Stimulated activated CD4-positive, alpha-beta T cell treated with anti-CD3 and anti-CD28 coated beads, Interleukin-1b, Interleukin-23, amount 100 ng/mL, for 1 hour (primary cell): ENCODE measurements at places on chromosomes 5 and 9.

DNA sequence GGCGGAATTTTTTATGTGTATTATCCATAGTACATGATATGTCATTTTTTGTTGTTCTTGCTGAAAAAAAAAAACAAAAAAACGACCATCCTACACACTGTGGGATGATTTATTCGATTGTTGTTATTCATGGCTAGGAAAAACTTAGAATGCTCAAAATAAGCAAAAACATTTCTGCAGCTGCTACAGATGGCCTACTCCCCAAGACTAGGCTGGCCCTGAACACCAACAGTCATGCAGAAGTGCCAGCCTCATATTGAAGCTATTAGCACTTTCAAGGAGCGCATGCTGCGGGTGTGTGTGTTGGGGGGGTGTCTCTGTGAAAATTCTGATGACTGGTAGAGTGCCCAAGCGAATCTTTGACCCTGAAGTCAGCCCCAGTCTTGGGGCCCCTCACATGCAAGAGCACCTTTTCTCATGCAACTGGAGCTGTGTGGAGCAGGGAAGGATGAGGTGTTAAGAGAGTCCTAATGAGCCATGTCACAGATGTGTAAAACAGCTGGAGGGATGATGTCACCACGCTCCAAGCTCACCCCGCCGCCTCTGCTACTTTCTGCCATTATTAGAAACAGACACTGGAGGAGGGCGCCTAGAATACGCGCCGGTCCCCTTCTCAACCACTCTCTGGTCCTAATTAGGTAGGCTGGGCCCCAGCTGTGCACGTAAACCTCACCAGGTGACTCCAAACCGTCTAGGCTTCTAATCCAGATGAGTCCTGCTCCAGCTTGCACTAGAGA is 61.0 kb upstream of the SMIM23 start:
- no peak for DNase-seq

DNA sequence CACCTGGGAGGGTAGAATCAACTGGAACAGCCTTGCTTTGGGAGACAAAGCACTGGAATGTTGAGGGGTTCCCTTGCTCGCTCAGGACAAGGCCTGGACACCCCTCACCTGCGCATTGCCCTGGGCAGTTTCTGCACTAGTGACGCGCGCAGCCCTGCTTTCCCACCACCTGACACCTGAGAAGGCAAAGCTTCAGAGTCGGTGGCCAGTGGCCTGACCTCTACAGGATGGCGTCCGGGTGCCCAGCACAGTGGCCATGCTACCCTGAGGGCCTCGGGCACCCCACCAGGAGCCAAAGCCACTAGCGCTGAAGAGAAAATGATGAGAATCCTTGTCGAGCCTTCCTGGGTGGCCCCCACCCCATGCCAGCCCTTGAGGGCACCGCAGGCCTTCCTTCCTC is 161.3 kb downstream of the OLFM1 start:
- DNase-seq = no peak

- no peak for DNase-seq
These were observed 10.3 kb upstream of the AK1 start for GRCh38 chr9:127887792-127888191.

DNA sequence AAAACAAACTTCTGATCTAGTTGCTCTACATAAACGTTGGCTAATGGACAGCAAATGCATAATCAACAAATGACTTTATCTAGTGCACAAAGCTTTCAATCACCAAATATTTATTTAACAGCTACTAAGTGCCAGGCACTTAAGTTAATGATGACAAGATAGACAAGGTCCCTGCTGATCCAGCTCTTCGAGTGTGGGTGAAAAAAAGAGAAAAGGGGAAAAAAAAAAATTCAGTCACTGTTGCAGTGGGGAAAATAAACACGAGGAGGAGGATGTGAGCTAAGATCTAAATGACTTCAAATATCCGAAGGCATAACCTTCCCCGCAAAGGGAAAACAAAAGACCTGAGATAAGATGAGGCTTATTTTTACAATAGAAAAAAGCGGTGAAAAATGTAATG is 9.6 kb downstream of the PSIP1 start:
- no peak for DNase-seq

DNA sequence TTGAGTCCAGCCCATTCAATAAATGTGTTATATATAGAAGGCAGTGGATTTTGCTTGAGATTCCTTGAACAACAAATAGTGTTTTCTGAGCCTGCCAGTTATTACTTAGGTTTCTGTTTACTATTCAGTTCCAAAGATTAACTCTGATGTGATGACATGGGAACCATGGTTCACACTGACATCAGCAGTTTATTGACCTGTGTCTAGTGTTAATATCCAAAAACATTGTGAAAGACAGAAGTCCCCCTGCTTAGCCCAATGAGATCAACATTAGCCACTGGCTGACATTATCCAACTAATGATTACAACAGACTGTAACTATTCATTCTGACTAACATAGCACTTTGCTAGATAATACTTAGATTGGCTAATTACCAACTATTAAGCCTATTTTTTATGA is 14.9 kb downstream of the APBA1 start:
- DNase-seq = no peak

DNA sequence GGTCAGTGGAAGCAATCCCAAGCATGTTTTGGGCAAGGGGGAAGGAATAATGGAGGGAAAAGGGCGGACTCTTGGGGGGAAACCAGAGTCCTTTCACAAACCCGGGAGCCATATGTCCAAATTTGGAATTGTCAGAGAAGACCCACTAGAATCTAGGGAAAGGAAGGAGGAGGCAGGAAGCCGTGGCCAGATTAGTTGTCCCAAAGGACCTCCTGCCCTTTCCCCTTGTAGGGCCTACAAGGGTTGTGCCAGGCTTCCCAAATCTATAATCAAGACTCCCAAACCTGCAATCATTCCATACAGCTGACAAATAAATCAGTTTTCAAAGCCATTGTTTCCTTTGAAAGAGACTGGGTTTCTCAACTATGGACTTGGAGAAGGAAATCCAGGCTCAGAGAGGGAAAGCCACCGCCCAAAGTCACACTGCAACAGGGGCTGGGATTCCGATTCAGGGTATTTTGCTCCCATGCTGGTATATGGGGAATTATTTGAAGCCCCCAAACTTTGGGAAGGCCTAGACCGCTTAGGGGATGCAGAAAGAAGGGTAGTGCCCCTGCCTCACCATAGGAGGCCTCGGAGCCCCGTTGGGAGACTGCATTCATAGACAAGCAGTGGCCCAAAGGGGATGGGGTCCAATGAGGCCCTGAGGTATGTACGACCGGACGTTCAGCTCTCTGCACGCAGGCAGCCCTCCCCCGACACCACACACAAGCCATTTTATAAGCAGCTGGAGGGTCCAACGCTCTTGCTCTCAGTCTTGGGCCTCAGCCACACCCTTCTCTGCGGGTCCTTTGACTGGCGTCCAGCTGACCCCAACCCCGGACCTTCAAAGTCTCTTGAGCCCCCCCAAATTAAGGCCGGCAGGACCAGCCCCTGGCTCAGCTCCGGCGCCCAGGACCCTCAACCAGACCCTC is 815 bp downstream of the ANXA6 start:
- no peak for DNase-seq

GRCh38 chr5:75686480-75686879 is 30.8 kb downstream of the POC5 start:
- DNase-seq = no peak

DNA sequence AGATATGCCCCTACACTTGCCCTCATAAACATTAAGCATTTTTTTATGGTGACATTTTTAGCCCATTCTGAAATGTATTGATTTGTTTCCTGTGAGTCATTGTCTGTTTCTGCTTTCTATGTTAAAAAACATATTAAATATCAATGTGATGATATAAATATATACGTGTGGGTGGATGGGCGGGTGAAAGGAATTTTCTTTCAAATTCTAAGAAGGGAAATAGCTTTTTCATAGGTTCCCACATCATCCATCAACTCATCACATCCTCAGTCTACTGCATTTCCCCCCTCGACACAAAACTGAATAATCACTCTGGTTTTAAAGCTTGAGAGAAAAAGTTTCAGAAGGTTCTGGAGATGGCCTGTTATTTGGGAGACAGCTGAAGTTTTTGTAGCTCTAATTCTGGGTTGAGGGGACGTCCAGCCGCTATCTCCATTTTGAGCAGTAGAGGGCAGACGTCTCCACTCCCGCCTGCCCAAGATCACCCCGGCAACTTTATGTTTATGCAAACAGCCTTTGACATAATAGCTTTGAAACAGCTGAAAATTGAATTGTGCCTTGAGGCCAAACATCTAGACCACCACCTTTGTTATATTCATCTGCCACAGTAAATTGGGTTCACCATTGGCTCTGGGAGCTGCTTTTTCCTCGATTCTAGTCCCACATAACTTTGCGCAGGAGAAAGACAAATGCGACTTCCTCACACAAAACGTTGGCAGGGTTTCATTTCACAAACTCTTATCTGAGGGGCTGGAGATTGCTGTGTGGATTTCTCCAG is 216.2 kb upstream of the CLINT1 start:
- DNase-seq = no peak

- no peak for DNase-seq
These were observed 15.9 kb downstream of the SPDL1 start for GRCh38 chr5:169599451-169599850.

GRCh38 chr9:136017289-136018190 is 56.4 kb upstream of the UBAC1 start:
- DNase-seq = no peak

- no peak for DNase-seq
These were observed at the start of gene GRIA1 for GRCh38 chr5:153490118-153491037. Gene GRIA1, plus strand, starts transcription at chr5:153490670.

GRCh38 chr9:109497226-109498153 is 617 bp downstream of the PTPN3 start:
- no peak for DNase-seq

- no peak for DNase-seq
These were observed 28.4 kb upstream of the GPR150 start for GRCh38 chr5:95591490-95591901.

GRCh38 chr9:77707383-77708063 is 59.4 kb upstream of the GNA14 start:
- DNase-seq = no peak

DNA sequence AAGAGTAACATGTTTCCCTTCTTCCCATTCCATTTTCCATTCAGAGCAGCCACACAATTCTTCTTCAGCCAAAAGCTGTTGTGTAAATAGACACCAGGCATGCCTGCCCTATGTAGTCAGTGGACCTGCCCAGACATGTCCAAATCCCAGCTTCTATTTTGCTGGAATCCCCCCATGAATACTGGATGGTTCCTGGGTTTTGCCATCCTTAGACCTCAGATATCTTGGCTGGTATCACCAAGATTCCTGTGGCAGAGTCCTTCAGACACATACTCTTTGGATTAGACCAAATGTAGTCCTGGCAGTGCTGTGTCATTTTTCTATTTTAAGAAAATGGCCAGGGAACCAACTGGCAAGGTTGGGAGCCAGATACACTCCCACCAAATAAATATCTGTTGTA is 10.3 kb downstream of the FST start:
- no peak for DNase-seq

DNA sequence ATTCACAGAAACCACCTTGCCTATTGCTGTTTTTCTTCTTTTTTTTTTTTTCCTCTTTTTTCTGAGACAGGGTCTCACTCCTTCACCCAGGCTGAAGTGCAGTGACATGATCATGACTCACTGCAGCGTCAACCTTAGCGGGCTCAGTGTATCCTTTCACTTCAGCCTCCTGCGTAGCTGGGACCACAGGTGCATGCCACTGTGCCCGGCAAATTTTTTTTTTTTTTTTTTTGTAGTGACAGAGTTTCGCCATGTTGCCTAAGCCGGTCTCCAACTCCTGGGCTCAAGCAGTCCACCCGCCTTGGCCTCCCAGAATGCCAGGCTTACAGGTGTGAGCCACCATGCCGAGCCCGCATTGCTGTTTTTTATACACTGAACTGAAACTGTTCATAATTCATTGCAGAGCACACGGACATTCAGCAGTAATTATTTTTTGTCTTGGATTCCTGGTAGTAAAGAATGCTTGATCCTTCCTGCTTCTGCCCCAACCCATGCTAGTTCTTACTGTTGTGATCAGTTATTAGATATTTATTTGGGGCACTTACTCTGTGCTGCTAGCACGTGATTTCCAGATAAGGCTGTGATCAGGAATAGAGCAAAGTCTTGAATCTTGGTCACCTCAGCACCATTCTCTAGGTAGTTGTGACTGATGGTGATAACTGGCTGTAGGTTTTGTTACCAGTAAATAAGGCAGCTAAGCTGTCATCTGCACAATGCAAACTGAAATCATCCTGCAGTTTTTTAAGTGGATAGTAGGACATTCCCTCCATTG is 14.0 kb downstream of the MAP3K1 start:
- DNase-seq = no peak

DNA sequence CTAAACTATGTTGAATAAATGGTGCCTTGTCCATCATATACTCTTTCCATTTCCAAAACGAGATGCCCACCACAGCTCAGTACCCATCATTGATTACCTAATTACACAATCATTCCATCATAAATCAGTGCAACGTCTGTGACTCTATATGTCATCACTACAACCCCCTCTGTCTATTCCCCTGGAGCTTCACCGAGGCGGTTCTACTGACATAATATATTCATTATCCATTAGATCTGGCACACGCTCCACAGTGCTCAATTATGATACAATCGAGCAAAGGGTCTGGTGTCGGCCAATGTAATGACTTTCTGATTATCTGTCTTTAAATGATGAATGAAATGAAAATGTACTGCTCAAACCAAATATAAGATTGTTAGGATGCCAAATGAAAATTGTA is 1737.7 kb upstream of the WWC1 start:
- no peak for DNase-seq

DNA sequence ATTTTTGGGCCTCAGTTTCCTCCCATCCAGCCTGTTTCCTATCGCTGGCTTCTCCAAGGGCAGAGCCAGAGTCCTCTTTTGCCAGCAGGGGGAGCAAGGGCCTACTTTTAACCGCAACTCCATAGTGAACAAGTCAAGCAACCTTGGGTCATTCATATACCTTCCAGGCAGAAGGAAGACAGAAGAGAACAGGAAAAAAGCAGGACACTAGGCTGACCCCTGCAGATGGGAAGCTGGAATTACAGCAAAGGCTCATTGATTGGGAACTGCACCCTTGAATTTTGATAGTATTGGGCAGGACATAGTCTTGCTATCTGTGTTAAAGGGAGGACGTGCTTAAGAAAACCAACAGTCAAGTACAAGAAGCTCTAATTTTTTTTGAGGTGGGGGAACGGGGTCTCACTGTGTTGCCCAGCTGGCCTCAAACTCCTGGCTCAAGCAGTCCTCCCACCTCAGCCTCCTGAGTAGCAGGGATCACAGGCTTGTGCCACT is 30.1 kb downstream of the QRFP start:
- no peak for DNase-seq

- no peak for DNase-seq
These were observed 61.2 kb downstream of the COL15A1 start for GRCh38 chr9:99004717-99005460.

DNA sequence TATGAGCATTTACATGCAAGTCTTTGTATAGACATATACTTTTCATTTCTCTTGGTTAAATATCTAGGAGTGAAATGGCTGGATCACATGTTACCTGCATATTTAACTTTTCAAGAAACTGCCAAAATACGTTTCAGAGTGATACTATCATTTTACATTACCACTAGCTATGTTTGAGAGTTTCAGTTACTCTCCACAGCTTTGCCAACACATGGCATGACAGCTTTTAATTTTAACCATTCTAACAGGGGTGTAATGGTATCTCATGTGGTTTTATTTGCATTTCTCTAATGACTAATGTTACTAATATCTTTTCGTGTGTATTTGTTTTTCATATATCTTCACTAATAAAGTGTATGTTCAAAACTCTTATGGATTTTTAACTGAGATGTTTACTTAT is 99.8 kb downstream of the DTWD2 start:
- DNase-seq = no peak

- no peak for DNase-seq
These were observed 36.4 kb downstream of the DAPK1 start for GRCh38 chr9:87534036-87534435.
